Fibroblast of pulmonary artery (primary cell): ENCODE measurements at places on chromosomes 3 and 15.

DNA sequence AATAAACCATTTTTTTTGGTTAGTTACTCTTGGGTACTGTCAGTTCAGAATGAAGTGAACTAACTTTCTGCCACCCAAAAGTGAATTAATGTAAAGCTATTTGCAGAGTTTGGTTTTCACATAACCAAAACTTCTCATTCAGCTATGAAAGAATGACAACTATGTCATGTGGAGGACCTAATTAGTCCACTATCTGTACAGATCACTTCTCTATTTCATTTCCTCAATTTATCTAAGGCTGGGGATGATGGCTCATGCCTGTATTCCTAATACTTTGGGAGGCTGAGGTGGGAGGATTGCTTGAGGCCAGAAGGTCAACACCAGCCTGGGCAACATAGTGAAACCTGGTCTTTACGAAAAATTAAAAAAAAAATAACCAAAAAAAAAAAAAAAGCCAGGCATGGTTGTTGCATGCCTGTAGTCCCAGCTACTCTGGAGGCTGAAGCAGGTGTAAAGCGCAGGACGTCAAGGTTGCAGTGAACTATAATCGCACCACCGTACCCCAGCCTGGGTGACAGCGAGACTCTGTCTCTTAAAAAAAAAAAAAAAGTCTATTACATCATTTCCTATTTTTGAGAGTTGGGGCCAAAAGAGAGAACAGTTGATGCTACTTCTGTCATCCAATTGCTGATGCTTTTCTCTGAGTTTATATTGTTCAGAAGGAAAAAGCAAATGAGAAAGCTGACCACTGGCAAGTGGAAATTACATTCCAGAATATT is 8.7 kb downstream of the HYPK start:
- DNase-seq, result no peak

DNA sequence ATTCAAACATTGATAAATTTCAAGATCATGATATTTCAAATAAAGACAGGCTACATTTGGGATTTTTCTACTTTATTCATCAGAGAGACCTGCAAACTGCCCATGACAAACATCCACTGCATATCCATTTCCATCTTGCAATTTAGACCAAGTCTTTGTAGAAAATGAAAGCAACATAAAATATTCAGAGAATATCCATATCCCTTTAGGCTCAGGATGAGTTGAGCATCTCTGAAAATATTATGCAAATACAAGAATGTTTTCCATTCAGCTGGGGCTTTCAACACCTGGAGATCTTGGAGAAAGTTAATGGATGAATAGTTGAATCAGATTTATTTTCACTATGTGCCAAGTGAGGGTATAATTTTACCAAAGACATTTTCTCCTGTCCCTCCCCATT is 103.4 kb downstream of the TUSC7 start:
- DNase-seq, result no peak

DNA sequence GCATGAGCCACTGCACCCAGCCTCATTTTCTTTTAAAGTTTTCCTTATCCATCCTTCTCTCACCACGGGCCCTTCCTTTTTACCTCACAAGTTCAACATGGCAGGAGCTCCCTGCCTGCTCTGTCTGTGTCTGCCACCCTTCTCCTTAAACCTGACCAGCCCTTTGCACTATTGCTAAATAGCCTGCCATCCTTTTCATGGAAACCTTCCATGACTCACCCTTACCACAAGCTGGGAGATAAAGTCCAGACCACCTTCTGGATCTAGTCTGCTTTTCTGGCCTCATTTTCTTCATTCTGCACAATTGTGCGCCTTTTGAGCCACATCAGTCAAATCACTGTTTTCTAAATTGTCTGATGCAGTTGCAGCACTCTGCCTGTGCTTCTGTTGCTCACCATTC is 8.9 kb downstream of the PARP14 start:
- DNase-seq, result peak; percentile 52

- DNase-seq, result no peak
Measured at GRCh38 chr3:128052595-128053351, 536 bp downstream of the SEC61A1 start.

DNA sequence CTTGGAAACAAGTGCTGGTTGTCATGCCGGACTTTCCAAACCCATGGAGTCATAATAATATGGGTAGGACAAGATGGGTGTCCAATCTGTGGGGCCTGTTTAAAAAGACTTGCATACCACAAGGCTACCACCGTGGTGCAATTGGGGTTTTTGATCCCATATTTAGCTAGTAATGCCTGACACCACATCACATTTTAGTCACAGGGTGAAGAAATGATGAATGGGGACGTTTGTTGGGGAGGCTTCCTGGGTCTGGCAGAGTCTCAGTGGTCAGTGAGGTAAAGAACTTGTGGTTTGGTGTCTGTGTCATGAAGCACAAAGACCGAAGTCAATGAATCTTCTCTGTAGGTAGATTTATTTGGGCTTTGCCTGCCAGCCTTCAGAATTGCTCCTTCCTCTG is 31.0 kb downstream of the P3H2 start:
- DNase-seq, result no peak

GRCh38 chr3:13207578-13207922 is 134.3 kb upstream of the IQSEC1 start:
- no peak for DNase-seq

GRCh38 chr3:120419797-120420196 is 31.0 kb downstream of the FSTL1 start:
- no peak for DNase-seq

- no peak for DNase-seq
Measured at GRCh38 chr3:6844723-6845122, 16.2 kb upstream of the GRM7 start.

DNA sequence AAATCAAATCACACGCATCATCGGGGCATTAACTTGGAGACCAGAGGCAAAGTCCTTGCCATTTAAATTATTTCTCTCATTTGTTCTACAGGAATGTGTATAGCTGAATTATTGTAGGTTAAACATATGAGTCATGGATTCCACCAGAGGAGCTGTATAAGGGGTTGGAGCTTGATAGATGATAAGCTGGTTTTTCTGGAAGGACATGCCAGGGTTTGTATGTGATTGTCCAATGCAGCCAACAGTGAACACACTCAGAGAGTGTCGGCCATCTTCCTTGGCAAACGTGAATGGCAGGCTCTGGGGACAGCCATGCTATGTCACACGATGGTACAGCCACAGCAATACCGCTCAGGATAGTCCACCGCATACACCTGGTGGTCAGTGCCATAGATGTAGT is 25.1 kb downstream of the SSUH2 start:
- DNase-seq, result peak; percentile 45

GRCh38 chr15:31801152-31801551 is 229.2 kb upstream of the CHRNA7 start:
- DNase-seq, result no peak

- no peak for DNase-seq
Measured at GRCh38 chr3:36381311-36381956, 1.1 kb downstream of the STAC start.

- no peak for DNase-seq
Measured at GRCh38 chr3:119632216-119632615, 28.2 kb downstream of the POPDC2 start.

DNA sequence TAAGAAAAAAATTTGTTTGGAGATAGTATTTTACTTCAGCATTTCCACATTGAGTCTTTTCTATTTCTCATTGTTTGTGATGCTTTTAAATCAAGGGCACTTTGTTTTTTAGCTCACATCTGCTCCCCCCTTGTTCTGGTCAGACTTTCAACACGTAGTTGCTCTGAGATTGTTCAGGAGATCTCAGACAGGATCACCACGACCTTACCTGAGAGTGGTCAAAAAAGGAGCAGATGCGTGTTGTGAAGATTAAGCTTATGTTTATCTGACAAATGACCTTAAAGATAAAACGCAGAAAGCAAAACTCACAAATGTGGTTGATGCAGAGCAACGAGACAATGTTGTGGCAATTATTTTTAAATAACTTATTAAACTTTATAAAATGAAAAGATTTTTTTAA is 298.3 kb downstream of the ROBO2 start:
- no peak for DNase-seq

GRCh38 chr15:83793069-83793468 is 139.1 kb downstream of the ADAMTSL3 start:
- no peak for DNase-seq

DNA sequence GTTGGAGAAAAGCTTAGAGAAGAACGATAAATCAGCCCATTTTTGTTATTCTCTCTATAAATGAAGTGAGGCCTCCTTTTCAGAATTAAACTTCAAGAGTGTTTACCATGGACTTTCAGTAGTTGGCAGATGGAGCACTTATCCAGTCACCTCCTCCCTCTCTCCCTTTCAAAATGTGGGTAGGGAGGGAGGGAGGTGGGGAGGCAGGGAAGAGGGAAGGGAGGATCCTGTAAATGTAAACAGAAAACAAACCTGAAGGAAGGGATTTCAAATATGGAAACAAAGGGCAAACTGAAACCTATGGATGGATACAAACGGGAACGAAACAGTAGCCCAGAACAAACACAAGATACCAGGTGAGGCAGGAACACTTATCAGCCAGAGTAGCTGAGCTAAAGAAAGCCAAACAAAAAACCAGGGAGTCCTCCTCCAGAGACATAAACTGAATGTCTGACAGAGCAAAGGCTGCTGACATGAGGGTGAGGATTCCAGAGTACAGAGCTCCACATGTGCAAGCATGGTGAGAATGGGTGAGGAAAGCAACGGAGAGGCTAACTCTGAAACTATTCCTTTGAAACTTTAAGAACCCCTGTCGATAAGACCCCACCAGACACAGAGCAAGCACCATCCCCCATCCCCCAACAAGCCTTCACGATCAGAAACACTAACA is 41.0 kb upstream of the GP5 start:
- no peak for DNase-seq

DNA sequence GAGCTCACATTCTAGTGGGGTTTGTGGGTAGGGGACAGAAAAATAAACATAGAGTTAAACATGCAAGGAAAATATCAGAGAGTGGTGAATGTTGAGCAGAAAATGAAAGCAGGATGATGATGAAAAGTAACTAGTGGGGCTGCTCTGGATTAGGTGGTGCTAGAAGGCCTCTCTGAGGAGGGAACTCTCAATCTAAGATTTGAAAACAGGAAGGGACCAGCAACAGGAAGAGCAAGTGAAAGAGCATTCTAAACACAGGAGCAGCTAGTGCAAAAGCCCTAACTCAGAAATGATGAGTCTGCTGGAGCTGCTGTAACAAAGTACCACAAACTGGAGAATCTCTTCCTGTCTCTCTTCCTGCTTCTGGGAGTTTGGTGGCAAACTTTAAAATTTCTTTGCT is 468.6 kb upstream of the AGTR1 start:
- no peak for DNase-seq

DNA sequence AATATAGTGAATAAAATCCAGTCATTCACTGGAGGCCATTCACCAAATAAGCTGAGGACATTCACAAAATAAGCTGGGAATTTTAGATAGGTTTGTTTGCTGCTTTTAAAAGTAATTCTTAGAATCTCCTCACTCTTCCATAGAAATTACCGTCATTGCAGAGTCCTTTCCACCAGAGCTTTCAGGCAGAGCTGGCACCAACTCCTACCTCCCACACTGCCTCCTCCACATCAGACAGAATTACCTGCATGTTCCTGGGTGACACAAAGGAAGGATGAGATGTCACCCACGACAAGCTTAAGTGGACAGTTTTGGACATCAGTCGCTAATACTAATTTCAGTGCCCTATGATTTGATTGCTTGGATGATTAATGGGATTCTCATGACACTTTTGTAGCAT is 1113.2 kb downstream of the IGSF11 start:
- no peak for DNase-seq

- DNase-seq, result peak; percentile 68
Measured at GRCh38 chr3:148319161-148319915, 378.4 kb upstream of the AGTR1 start.

DNA sequence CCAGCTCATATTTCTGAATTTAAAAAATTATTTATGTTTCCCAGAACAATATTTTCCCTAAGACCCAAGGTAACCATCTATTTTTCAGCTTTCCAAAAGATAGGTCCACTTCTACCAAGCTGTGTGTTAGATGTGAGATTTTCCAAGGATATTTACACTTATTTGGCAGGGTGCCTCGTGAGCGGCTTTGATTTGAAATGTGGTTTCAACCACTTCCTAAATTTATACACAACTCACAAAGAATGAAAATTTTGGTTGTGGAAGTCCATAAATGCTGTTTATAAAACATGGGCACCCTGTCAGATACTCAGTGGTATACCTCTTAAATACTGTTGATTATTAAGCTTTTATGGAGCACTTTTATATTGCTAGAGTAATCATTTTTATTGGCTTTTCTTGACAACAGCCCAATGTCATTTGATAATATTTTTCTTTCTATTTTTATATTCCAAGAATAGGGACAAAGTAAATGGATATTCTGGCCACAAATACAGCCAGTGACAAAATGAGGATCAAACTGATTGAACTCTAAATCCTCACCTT is 57.6 kb downstream of the GAP43 start:
- DNase-seq, result no peak

GRCh38 chr15:77568973-77569728 is 63.6 kb downstream of the LINGO1 start:
- DNase-seq, result peak; percentile 38

DNA sequence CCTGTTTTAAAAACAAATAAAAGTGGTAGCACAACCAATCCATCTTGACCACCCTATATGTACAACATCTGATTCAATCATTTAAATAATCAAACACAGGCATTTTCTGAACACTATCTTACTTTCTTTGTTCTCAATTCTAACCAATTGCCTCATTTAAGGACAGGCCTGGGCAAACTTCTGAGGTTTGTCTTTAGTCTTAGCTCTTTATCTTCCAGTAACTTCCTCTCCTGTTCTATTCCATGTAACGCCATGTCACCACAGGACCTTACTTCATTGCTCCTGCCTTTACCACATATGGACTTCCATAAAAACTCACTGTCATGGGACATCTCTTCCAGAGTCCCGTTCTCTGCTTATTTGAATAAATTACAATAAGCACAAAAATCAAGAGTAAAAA is 14.9 kb downstream of the HDGFL3 start:
- peak; percentile 26 for DNase-seq
